ENCODE measurements at places on chromosomes 1 and 21.

- DNase-seq: no peak
Observed at GRCh38 chr21:28111151-28111619, 881.5 kb downstream of the LTN1 start.

GRCh38 chr1:86155051-86155806 is 1.3 kb downstream of the COL24A1 start:
- DNase-seq: peak; percentile 3

DNA sequence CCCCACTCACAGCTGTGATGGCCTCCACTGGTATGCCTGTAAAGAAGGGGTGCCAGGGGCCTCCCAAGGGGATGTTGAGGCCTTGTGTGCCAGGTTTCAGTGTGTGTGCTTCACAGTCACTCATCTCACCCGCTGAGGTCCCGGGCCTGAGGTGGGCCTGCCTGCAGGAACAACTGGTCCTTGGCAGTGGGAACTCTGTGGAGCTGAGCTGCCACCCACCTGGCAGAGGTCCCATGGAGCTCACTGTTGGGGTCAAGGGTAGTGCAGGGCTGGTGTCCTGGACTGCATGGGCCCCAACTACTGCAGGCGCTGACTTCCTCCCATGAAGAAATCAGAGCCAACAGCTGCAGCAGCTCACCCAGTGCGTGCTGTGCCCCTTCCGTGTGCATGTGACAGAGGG is 17.3 kb upstream of the ZNF678 start:
- no peak for DNase-seq

DNA sequence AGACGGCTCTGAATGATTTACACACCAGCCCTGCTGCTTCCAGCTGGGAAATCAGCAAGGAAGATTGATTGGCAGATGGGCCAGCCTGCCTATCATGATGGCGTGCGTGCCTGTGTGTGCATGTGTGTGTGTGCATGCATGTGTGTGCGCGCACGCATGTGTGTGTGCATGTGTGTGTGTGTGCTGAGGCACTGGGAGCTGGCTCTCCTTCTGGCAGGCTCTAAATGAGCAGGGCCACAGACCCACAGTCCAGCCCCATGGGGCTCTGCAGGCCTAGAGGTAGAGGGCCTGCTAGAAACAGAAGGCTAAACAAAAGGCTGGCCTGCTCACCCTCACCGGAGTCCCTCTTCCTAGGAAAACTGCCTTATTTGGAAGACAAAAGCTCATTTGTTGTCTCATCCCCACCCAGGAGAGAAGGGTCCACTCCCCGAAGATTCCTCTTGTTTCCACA is 6.0 kb downstream of the KLHDC8A start:
- no peak for DNase-seq

GRCh38 chr1:46960250-46960649 is 19.0 kb upstream of the CYP4A11 start:
- DNase-seq: no peak

- DNase-seq: no peak
Observed at GRCh38 chr1:232940262-232940661, 10.1 kb upstream of the NTPCR start.

DNA sequence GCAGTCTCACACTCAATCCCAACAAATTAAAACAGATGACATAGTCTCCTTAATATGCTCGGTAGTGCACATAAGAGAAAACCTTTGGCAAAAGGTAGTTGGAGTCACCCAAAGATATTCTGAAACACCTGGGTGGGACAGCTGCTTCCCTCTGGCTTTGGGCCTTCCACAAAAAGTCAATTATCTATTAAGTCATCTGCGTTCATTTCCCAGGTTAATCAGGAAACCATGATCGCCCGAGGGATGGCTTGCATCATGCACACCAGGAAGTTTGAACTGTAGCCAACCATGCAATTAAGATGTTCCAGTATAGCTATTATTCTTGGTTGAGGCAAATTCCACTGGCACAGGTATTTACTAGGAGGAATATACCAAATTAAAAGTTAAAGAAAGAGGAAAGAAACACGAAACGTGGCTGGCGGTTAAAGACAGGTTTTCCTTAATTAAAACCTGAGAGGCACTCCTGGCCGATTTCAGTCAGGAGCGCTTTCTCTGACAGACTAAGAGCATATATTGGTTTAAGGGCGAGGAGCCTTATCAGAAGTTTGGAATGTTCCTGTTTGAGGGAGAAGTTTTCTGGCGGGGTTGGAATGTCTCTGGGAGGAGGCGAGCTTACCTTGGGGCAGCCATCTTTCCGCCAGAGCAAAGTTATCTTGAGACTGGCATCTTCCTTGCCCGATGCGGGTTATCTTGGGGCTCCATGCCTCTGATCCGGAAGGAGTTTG is 19.9 kb downstream of the CLDN17 start:
- DNase-seq: no peak

GRCh38 chr1:6239950-6240768 is 3.8 kb upstream of the HES3 start:
- no peak for DNase-seq

DNA sequence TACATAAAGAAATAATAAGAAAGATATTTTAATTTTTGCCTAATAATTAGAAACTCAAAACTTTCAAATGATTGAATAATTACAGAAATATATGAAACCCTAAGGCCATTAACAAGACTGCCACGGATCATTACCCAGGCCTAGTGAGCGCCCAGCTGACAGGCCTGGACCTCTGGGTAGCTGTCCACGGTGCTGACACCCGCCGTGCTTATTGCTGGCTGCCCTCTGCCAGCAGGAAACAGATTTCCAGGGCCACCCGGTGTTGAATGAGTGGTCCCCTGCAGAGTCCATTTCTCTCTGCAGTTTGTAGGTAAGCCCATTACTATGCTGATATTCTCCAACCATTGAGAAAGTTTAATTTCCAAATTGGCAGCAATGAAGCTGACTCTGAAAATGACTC is 254.4 kb upstream of the GJB5 start:
- DNase-seq: peak; percentile 12

- DNase-seq: no peak
Observed at GRCh38 chr1:154953611-154954038, 2.3 kb downstream of the PBXIP1 start.

DNA sequence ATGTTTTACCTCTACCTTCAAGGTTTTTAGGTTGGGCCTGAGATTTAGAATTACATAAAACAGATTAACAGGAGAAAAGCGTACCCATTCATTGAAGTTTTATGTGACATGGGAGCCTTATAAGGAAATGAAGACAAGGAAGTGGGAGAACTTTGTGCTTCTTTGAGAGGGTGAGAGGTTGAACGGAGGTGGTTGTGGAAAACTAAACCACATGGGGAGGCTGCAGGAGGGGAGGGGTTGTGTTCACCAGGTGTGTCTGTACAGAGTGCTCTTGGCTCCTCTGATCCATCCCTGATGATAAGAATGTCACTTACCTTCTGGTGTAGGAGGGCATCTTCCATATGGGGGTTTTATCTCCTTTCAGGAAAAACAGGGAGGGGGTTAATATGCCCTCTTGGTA is 2.7 kb downstream of the SLX9 start:
- no peak for DNase-seq

DNA sequence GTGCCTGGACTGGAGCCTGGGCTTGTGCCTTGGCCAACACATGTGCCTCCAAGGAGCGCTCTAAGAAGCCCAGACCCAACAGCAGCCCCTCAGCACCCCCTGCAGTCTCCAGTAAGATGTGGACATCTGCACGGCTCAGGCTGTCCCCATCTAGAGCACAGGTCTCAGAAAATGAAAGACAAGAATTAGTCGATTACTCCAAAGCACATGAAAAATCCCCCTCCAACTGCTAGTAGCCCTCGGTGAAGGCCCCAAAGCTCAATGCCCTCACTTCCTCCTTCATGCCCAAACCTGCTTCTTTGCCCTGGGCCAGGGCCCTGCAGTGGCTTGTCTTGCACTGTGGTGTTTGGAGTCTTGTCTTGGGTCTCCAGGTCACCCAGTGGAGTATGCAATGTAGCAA is 21.9 kb upstream of the ERO1B start:
- DNase-seq: peak; percentile 33

DNA sequence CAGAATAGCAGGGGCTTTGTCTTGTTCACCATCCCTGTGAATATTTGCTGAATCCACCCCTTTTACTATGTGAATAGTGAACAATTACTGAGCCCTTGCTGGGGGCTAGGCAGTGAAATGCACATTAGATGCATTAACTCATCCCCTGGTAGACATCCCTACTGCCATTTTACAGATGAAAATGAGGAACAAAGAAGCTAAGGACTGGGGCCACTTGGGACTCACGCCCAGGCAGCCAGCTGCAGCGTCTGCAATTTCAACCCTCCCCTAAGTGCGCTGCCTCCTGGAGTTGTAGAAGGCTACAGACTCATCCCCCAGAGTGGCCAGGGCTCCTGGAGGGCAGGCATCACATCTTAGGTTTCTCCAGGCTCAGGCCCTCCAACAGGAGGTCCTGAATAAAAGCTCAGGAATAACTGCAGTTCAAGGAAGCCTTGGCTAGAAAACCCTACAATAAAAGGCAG is 31.6 kb downstream of the CAPZB start:
- no peak for DNase-seq

DNA sequence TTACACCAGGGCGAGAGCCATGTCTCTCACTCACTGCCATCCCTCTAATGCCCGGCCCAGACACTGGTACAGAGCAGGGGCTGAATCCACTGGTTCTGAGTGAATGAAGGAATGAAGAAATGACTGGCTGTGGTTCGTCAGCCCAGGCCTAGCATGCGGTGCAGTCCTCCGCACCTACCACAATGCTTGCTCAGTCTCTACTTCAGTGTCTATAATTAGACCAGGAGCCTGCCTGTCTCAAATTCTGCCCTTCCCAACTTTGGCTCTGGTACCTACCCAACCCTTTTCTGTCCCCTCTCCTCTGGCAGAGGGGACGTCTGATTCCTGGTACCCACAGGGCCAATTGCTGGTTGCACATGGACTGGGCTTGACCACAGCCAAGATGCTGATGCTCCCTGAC is 118.2 kb upstream of the GRIK3 start:
- no peak for DNase-seq

GRCh38 chr21:33109574-33110339 is 39.8 kb downstream of the OLIG1 start:
- peak; percentile 21 for DNase-seq

GRCh38 chr1:78447086-78447485 is 43.7 kb upstream of the PTGFR start:
- DNase-seq: no peak

DNA sequence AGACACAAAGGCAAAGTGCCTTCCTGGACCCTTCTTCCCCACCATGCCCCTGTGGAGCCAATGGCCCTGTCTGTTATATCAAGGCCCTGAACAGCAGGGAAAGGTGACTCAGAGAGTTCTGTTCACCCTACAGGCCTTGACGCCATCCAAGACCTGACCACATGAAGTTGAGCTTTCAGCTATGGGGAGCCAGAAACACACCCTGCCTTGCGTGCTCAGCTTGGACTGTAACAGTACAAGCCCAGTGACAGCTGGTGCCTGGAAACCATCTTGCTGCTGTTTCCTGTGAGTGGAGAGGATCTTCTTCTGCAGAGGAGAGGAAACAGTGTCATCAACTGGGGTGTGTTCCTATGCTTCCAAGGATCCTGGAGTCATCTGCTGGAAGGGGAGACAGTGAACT is 165.0 kb upstream of the IRF2BP2 start:
- no peak for DNase-seq
